Activated CD8-positive, alpha-beta memory T cell treated with anti-CD3 and anti-CD28 coated beads for 1 hour (primary cell): ENCODE measurements at places on chromosomes 2 and 18.

DNA sequence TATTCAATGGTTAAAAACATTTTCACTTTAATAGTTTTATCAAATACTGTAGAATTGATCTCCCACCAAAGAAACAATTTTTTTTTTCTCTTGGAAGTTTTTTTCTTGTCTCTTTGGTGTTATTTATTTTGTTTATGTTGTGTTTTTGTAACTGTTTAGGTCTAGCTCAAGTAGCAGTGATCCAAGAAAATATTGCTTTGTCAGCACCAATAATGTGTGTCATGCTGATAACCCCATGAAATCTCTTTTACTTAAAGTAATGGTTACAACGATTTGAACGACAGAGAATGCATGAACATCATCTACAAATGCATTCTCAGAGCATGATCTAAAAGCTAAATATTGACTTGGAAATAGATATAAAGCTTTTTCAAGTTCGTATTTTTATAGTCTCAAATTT lies 122.9 kb downstream of the DOK6 start:
- no peak for DNase-seq

- no peak for DNase-seq
Measured at GRCh38 chr18:58525517-58525916, 103.4 kb downstream of the ALPK2 start.

- DNase-seq = no peak
Measured at GRCh38 chr2:150370561-150370960, 116.9 kb downstream of the RND3 start.

GRCh38 chr2:6960659-6961058 lies 43.4 kb downstream of the RNF144A start:
- no peak for DNase-seq

DNA sequence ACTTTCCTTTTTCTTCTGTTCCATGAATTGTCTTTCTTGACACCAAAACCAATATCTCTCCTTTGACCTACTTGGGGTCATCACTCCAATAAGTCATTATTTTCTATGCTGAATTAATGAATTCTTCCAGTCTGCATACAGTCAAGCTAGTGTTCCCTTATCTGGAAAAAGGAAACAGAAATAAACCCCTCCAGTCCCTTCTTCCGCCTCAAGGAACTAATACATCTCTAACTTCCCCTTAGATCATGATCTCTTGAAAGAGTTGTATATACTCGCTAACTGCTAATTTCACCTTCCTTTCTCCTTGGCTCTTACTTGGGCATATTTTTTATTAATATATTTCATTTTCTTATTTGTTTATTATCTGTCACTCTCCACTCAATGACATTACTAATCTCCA lies 7.3 kb upstream of the ARHGAP15 start:
- no peak for DNase-seq

DNA sequence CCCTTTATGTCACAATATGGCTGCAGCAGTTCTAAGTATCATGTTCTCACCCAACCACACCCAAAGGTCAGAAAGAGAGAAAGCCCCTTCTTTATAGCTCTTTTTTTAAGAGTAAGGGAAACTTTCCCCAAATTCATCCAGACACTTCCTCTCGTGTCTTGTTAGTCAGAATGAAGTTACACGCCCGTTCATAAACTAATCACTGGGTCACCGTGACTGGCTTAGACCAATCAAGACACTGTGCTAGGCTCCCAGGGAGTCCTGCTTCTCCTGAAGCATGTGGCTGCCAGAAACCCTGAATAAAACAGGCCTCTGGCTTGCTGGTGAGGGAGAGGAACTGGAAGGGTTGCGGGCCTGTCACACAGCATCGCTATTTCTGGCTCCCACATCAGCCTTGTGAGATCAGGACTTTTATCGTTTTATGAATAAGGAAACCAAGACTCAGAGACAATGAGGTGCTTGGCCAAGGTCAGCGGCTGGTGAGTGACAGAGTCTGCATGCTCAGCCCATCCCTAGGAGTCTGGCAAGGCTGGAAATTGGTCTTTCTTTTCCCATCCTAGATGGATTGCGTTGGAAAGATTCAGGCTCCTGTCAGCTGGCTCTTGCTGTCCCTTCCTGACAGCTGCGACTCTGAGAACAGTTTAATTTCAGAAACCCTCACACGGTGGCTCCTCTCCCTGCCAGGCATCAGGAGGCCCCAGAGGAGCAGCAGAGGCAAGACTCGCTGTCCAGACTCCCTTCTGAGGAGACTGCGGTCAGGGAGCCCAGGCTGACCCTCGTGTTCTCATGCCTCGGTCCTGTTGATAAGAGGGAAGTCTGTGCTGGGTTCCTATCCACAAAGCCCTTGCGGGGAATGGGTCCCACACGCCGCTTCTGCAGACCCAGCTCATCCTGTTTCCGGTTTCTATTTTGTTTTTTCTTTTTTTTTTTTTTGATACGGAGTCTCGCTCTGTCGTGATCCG lies 104.5 kb upstream of the TAF1B start:
- DNase-seq = no peak

GRCh38 chr18:32915516-32915915 lies 142.7 kb upstream of the KLHL14 start:
- no peak for DNase-seq

- DNase-seq = no peak
Measured at GRCh38 chr18:63083555-63083954, 236.0 kb downstream of the BCL2 start.

DNA sequence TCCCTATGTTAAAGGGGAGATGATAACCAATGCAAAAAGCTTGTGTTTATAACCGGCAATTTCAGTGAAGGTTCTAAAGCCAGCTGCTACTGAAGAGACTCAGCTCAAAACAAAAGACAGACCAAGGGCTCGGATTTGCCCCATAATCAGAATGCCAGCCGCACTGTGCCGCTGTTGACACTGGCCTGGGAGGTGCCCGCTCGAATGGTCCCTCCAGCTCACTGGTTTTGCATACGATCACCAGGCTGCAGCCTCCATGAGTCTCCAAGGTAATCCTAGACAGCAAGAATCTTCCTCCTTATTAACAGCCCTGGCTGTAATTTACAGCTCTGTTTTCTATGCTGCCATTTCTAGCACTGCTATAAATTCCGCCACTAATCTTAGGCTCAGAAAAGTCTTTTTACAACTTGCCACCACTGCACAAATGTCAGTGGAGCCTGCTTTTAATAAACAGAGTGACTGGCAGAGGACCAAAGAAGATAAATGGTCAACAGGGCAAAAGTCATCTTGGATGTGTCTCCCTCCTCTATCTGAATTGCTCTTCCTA lies 155.7 kb upstream of the SH3BP4 start:
- no peak for DNase-seq

GRCh38 chr2:173669271-173669853 lies 295.8 kb downstream of the SP3 start:
- no peak for DNase-seq

DNA sequence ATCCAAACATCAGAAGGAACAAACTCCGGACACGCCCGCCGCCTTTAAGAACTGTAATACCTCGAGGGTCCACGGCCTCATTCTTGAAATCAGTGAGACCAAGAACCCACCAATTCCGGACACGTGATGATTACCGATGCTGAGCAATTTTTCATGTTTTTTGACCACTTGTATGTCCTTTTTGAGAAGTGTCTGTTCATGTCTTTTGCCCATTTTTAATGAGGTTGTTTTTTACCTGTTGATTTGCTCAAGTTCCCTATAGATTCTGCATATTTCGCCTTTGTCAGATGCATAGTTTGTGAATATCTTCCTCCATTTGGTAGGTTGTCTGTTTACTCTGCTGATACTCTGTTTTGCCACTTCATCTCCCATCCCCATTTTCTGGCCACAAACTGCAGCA lies 150.4 kb downstream of the IRS1 start:
- DNase-seq = no peak

DNA sequence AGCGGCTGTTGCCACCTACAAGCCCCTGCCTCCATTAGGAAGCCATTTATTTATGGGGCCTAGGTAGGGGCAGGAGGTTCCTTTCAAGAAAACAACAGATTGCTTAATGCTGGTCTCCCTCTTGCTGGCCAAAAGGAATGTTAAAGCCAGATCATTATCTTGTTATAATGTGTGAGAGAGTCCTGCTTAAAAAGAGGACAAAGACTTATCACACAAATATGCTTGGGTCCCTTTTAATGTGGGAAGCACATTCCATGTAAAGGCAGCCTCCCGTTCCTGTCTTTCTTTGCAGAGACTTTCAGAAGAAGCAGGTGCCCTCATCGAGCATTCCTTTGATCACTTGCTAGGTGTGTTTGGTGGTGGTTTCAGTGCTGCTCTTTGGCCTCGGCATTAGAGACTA lies 76.4 kb downstream of the AGAP1 start:
- DNase-seq = no peak

- no peak for DNase-seq
Measured at GRCh38 chr2:34936089-34936488, 1337.0 kb upstream of the FAM98A start.

DNA sequence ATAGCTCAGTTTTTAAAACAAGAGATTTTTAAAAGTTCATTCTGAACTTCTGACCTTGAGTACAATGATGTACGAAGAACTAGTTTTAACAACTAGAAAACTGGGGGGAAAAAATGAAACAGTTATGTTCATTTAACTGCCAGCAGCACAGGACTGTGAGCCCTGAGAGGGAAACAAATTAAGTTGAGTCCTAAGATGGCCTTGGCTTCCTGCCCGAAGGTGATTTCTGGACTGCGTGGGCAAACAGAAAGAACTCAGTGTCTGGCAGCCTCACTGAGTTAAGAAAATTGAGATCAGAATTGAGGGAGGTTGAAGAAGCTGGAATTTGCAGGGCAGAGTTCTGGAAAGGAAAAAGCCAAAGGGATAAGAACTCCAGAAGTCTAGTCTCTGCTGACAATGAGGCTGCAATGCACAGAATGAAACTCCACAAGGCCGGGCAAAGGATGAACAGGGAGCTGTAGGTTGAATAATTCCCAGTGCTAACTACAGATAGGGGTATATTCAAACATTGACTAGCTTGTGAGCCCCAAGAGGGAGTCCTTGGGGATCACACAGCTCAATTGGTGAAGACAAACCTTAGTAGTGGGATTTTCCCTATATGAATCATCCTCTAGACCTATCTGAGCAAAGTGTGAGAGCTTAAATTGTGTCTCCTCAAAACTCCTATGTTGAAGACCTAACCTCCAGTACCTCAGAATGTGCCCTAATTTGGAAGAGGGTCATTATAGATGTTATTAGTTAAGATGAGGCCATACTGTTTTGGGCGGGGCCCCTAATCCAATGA lies 13.1 kb upstream of the CRACDL start:
- no peak for DNase-seq

DNA sequence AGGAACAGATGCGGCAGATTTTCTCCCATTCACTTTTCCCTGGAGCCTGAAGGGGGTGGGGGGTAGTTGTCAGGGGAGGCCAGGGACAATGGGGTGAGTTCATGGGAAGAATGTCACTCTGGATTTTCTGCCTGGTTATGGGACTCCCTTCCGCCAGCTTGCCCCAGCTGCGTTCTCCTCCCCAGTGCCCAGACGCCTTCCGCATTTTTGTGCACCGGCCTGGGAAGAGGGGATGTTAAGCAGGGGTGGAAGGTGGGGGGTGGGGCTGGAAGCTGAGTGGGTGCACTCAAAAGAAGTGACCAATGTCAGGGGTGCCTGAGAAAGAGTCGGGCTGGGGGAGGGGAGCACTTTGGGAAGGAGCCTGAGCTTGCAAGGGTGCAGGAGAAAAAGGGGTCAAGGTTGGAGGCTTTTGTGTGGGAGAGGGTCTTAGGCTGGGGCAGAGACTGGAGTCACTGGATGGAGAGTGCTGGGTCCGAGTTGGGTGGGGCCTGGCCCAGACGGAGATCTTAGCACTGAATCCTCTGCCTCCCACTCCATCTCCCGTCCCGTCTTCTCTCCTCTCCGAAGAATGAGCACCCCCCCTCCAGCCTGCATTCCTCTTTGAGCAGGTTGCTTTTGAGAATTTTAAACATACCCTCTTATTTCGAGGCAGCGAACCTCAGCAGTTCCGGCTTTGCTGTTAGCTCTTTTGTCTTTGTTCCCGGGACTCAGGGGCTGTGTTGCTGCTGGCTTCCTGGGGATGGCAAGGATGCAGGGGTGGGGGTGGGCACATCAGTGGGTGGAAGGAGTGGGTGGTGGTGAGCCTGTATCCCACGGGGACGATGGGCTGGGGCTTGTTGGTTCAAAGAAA lies 2.7 kb downstream of the IGFBP2 start:
- DNase-seq = no peak

DNA sequence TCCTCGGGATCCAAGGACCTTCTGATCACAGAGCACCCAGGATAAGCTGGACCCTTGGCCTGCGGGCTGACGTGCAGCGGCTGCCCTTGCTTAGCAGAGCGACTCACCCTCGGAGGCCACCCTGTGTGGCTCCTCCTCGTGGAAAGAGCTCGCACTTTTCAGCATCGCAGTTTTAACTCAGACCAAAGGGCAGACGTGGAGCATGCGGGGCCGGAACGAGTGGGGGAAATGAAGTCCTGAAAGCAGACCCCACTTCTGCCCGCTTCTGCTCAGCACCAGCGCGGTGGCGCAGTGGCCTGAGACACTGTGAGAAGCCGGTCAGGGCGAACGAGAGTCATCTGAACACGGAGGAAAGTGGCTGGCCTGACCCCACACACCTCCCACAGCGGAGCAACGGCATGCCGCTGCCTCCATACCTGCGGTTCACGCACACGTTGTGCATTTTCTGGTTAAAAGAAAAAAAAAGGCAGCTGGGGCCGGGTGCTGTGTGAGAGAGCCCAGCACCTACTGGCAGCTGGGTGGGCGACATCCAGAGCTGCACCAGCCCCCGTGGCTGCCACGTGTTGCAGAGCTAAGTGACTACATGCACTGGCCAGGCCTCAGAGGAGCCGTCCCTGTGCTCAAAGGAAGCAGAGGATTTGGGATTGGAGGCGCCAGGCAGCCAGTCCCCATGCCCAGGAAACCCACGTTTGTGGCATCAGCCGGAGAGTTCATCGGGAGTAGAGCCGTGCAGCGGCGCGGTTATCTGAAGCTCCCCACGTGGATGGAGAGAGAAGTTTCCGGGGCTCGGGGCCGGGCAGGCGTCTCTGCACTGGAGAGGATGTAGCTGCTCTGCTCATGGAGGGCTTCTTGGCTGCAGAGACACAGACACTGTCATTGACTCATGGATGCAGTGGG lies 89.7 kb downstream of the USP40 start:
- DNase-seq = no peak

DNA sequence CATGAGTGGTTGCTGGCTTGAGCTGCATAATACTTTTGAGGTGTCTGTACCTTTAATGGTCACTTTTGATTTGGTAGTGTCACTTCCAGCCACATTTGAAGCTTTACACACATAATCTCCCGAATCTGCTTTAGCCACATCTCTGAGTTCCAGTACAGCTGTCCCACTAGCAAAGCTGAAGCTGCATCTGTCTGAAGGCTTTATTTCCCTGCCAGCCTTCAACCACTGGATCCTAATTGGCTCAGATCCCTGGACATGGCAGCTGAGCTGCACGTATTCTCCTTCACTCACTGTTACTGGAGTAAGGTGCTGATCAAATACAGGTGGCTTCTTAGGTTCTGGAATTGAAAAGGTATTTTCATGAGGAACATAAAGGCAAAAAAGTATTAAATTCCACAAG lies 99.7 kb downstream of the TTN start:
- no peak for DNase-seq

DNA sequence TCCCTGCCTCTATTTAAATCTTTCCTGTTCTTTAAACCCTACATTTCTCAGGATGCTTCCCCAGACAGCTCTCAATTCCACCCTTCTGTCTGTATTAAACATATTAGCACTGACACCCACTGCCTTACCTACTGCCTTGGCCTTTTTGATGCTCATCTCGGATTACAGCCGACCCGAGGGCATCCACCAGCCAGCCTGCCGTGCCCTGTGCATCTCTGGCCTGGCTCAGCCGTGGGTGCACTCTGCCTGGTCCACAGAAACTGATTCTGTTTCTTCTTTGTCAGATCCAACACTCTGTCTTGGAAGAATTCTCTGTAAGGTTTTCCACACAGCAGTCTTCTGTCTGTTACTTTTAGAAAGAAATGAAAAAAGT lies 27.2 kb downstream of the TANC1 start:
- DNase-seq = no peak
